ENCODE measurements at places on chromosomes 1 and 21. TPM values are rescaled to one million over a fixed set of nuclear protein-coding genes. Genes with fewer than 3 reads are reported as not detected.

The CD52 gene
- 2.4 TPM for polyA plus RNA-seq

The NHLH2 gene
- polyA plus RNA-seq = 8.8 TPM

The RNU1-1 gene
- polyA plus RNA-seq = not detected

The DSTYK gene
- 10.1 TPM for polyA plus RNA-seq

The DTL gene
- not detected for polyA plus RNA-seq

The ESPN gene
- 10.1 TPM for polyA plus RNA-seq

The ALPL gene
- not detected for polyA plus RNA-seq

The PRMT6 gene
- polyA plus RNA-seq = 9.9 TPM

The NR1I3 gene
- polyA plus RNA-seq = 1.4 TPM

The FCRL5 gene
- polyA plus RNA-seq = not detected

The MPZ gene
- not detected for polyA plus RNA-seq

The CRYAA gene
- not detected for polyA plus RNA-seq

The SLC45A3 gene
- not detected for polyA plus RNA-seq

The CTSK gene
- 3.8 TPM for polyA plus RNA-seq

The RPTN gene
- not detected for polyA plus RNA-seq

The F13B gene
- polyA plus RNA-seq = not detected

The LHX8 gene
- polyA plus RNA-seq = not detected

The USP1 gene
- polyA plus RNA-seq = 29.3 TPM

The ARHGEF16 gene
- not detected for polyA plus RNA-seq

The TESK2 gene
- 1.2 TPM for polyA plus RNA-seq

The C1orf185 gene
- polyA plus RNA-seq = not detected

The NPHS2 gene
- polyA plus RNA-seq = not detected

The MAN1C1 gene
- polyA plus RNA-seq = 3.5 TPM

The MYOM3 gene
- polyA plus RNA-seq = not detected

The FAM3B gene
- polyA plus RNA-seq = not detected

The GPR37L1 gene
- 25.0 TPM for polyA plus RNA-seq

The NES gene
- 2.3 TPM for polyA plus RNA-seq

The LCE1F gene
- not detected for polyA plus RNA-seq
